ENCODE measurements at places on chromosomes 7 and 10.

DNA sequence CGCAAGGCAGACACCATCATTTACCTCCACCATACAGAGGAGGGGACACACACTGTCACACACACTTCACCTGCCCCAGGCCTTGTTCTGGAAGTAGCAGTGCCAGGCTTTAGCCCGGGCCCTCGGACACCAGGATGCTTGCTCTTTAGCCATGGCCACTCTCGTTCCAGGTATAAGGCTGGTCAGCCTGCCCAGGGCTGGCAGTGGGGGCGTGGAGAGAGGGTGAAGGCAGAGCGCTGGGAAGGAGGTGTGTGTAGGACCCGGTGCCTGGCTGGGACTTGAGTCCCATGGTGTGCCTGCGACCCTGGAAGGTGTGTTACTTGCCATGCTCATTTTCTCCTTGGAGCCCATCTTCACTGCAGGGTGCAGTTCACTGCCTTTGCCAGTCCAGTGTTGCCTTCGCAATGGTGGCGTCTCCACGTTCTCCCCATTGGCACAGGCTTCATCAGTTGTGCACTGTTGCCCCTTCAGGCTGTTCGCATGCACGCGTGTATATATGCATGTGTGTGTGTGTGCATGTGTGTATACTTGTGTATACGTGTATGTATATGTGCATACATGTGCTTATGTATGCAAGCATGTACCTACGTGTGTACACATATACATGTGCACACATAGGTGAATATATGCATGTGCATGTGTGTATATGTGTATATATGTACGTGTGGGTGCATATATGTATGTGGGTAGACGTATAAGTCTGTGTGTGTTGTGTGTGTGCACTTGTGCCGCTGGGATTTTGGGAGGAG lies 153.4 kb downstream of the CAMK1D start:
- DNase-seq = no peak

- DNase-seq = no peak
These were observed 21.2 kb downstream of the ITGB8 start for GRCh38 chr7:20351901-20352300.

- no peak for DNase-seq
These were observed 252.0 kb downstream of the PTEN start for GRCh38 chr10:88115407-88115806.

GRCh38 chr7:105126436-105126975 lies 112.5 kb downstream of the KMT2E start:
- no peak for DNase-seq

DNA sequence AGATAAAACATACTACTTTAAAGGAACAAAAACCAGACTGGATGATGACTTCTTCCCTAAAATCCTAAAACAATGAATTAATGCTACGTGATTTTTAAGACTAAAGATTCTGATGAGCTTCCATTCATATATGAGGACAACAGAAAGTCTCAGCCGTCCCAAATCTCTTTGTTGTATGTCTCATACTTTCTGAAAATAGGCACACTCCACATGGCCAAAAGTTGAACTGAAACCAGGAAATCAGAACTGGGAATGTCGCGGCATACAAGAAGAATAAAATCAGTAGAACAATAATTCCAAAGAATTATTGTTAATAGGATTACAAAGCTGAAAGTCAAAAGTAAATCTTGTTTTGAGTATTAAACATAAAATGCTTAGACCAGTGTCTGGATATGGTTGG lies 195.4 kb upstream of the GHITM start:
- DNase-seq = no peak

Measured in endothelial cell (in vitro differentiated cells).